Motor neuron (in vitro differentiated cells): ENCODE measurements at places on chromosomes 16 and 17.
A peak's percentile ranks its signal among the peaks of the same experiment; 100 is the strongest.

DNA sequence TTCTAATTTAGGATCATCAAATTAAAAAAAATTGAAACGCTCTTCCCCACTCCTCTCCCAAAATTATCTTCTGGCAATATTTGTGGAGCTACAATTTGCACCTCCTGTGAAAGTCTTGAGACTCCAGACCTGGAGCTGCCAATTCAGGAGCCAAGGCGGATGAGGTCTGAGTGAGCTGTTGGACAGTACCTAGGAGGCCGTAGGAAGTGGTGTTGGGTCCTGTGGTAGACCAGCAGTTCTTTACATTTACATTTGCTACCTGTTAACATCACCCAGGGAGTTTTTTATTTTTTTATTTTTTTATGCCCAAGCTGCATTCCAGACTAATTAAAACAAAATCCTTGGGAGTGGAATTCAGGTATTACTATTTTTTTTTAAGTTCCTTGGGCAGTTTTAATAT is 271.0 kb downstream of the PHKB start:
- no peak for ATAC-seq

DNA sequence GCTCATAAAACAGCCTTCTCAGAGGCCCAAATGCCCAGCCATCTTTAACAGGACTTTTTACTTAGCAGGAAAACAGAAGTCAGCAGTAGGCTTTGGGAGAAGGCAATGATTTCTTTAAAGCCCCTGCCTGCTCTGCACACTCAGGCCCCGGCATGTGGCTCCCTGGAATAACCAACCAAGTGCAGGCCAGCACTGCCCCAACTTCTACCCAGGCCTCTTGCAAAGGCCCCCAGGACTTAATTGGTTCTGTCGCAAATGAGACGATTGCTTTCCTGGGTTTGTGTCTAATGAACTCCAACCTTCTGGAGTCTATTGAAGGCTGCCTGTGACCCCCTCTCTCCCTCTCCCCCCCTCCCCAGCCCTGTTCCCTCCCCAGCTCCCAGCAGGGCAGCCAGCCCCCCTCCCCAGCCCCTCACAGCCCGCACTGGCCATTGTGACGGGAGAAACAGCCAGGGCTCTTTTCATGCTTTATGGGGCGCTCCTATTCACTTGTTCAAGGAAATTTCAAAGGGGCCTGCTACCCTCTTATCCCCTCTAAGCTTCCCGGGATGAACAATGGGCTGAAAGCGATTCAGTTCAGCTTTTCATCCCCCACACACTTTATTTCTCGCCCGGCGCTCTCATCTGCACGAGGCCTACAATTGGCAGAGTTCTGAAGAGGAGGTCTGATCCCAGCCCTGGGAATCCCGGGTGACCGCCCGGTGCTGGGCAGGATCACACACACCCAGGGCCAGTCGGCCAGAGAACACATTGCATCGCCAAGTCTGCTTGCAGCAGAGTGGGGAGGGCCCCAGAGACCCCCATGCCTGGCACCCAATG is 15.5 kb downstream of the AXIN2 start:
- ATAC-seq = no peak

DNA sequence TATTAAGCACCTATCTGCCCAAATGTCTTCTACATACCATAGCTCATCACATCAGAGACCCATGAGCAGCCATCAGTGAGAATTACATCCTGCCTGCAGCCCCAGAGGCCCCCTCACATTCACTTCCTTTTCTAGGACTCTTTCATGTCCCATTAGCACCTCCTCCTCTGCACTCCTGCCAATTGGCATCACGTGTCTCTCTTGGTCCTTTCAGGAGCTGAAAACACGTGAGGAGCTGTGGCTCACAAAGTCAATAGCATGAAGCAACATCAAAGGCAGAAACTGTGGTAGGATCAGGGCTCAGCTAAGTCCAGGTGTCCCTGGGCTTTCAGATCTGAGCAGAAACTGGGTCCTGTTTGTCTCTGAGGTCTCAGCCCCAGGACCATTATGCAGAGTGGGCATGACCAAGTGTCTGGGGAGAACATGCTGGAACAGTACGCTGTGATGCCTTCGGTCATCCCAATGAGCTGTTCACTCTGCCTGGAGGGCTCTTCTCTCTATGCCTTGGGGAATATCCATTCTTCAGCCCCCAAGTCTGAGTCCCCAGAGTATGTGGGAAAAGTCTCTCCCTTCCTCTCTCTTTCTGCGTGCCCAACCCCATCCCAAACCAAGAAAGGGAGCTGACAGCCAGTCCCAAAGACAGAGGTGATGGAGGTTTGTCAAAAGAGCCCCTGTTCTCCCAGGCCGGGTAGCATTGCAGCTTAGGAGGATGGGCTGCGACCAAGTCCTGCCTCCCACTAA is 457.0 kb upstream of the CDH5 start:
- no peak for ATAC-seq

DNA sequence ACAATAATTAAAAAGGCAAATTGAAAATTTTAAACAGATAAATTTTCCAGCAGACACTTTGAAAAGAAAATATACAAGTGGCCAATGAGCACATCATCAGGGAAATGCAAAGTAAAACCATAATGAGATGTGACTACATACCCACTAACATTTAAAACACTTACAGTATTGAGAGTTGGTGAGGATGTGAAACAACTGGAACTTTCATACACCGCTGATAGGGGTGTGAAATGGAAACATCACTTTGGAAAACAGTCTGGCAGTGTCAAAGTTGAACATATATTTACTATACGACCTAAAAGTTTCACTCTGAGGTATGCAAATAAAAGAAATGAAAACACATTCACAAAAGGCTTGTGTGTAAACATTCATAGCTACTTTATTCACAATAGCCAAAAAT is 94.0 kb upstream of the GNAO1 start:
- no peak for ATAC-seq

DNA sequence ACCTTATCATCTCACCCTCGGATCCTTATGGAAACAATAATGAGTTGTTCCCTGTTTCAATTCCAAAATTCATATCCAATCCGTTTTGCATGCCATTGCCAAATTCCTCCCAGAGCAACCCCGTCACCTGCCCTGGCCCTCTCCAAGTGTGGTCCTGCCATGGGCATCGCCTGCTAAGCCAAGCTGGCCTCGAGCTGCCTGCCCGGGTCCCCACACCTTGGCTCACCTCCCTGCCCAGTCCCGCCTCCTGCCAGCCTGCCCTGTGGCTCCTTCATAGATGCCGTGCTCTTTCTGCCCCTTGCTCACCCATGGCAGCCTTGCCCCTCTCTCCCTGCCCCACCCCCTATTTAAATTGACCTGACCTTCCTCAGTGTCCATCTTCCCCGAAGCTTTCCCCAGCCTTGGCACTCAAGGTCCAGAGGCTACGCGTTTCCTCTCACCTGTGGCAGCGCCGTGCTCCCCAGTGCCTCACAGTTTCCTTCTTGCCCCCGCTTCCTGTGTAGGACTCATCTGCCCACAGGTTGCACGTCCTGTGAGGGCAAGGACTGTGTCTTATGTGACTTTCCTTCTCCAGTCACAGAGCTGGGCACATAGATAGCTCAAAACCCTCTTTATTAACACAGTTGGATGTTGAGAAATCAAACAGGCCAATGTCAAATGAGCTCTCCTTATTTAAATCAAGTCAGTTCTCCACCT is 12.7 kb downstream of the MAPT start:
- no peak for ATAC-seq

DNA sequence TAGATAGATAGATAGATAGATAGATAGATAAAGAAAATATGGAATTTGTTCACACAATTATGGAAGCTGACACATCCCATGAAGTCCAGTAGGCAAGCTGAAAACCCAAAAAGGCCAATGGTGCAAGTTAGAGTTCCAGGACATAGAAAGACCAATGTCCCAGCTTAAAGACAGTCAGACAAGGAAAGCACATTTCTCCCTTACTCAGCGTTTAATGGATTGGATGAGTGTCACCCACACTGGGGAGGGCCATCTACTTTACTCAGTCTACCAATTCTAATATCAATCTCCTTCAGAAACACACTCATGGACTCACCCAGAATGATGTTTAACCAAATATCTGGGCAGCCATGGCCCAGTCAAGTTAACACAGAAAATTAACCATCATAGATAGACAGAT is 327.7 kb upstream of the CDH11 start:
- ATAC-seq = no peak

DNA sequence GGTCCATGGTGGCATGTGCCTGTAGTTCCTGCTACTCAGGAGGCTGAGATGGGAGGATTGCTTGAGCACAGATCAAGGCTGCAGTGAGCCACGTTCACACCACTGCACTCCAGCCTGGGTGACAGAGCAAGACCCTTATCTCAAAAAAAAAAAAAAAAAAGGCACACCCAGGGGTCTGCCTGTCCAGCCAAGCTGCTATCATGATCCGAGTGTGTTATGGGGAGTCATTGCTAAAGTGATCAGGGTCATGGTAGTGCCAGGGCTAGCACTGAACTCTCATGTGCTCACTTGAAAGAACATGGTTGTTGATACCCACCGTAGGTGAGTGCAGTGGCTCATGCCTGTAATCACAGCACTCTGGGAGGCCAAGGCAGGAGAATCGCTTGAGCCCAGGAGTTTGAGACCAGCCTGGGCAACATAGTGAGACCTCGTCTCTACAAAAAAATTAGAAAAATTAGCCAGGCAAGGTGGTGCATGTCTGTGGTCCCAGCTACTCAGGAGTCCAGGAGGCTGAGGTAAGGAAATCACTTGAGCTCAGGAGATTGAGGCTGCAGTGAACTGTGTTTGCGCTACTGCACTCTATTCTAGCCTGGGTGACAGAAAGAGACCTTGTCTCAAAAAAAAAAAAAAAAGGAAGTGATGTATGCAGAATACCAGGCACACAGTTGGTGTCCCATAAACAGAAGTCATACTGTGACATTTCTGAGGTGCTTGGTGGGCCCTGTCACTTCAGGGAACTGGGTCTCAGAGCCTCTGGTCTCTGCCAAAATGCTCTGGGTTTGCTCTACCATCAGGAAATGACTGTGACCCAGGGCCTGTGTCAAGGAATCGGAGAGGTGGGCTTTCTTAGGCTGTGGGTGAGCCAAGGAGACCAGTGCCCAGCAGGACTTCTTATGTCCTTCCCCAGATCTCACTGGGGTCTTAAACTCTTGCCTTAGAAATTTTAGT is 2.2 kb downstream of the PRM1 start:
- ATAC-seq = no peak

DNA sequence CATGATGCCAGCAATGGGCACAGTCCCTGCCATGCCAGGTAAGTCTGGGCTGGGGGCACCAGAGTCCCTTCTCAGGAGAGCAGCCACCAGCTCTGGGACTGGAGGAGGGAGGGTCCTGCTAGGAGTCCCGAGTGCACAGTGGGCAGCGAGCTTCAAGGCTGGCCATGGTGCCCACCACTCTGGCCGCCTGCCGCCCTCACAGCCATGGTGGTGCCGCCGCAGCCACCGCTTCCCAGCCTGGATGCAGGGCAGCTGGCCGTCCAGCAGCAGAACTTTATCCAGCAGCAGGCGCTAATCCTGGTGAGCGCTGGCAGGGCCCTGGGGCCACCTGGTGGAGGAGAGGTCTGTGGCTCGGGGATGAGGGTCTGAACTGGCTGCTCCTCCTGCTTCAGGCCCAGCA is 17.9 kb upstream of the SMIM5 start:
- no peak for ATAC-seq

DNA sequence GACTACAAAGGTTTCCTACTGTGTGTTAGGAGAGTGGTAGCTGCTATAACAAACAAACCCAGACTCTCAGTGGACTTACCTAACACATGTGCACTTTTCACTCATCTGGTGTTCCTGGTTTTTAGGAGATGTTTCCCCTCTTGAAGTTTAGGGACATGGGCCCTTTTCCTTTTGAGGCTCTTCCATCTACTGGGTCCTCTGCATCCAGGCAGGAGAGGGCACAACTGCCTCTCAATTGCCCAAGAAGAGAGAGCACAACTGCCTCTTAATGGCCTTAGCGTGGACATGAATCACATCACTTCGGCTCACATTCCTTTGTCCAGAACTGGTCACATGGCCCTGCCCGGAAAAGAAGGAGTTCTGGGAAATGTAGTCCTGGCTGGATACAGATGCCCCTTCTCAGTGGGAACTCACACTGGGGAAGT is 9.8 kb upstream of the TNRC6C start:
- ATAC-seq = peak; percentile 67

- ATAC-seq = peak; percentile 44
Measured at GRCh38 chr17:32335687-32336086, 6.3 kb downstream of the C17orf75 start.

DNA sequence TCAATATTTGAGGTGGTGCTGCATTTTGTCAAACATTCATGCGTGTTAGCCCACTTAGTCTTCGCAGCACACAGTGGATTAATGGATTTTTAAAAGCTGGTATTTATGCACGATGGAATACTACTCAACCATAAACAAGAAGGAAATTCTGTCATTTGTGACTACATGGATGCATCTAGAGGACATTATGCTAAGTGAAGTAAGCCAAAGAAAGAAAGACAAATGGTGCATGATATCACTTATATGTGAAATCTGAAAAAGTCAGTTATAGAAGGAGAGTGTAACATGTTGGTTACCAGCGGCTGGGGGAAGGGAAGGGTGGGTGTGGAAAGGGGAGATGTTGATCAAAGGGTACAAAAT is 23.0 kb downstream of the HMOX2 start:
- ATAC-seq = no peak

GRCh38 chr17:32815460-32815859 is 61.5 kb downstream of the MYO1D start:
- no peak for ATAC-seq

DNA sequence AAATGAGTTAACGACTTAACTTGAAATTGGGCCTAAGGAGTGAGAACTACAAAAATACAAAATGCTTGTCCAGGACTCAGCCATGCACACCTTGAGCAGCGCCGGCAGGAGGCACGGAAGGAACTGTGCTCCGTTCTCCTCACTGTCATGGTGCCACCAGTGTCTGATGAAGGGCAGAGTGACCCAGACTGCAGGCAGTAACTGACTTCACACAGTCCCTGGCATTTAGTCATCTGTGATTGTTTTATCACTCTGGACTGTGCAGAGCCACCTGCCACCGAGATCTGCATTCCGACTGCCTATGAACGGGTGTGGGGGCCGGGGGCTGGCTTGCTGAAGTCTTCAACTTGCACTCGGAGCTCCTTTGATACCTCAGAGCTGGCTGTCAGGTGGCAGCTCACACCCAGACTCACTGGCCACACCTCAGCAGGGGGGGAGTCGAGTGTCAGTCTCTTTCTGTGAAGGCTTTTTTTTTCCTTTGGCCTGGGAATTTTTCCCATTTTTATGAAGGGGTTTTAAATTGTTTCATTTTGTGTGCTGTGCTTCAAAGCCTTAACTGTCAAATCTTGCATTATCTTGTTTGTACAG is 20.2 kb upstream of the ENDOV start:
- no peak for ATAC-seq

- ATAC-seq = no peak
Measured at GRCh38 chr16:17914168-17914567, 422.4 kb downstream of the NPIPA8 start.

- ATAC-seq = peak; percentile 95
Measured at GRCh38 chr17:9371019-9371418, 204.6 kb downstream of the STX8 start.

DNA sequence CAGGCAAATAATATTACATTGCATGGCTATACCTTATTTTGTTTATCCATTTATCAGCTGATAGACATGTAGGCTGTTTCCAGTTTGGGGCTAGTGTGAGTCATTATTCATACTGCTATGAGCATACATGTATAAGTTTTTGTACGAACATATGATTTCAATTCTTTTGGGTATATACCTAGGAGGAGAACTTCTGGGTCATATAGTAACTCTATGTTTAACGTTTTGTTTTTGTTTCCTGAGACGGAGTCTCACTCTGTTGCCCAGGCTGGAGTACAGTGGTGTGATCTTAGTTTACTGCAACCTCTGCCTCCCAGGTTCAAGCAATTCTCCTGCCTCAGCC is 2.4 kb upstream of the ITGAL start:
- ATAC-seq = no peak
